ENCODE measurements at places on chromosomes 1 and 21.

GRCh38 chr1:91545506-91546300 lies 45.1 kb downstream of the CDC7 start:
- DNase-seq: no peak

- no peak for DNase-seq
Measured at GRCh38 chr1:64875101-64875500, 91.2 kb downstream of the JAK1 start.

GRCh38 chr1:156165083-156165482 lies 11.7 kb downstream of the SEMA4A start:
- DNase-seq: no peak

DNA sequence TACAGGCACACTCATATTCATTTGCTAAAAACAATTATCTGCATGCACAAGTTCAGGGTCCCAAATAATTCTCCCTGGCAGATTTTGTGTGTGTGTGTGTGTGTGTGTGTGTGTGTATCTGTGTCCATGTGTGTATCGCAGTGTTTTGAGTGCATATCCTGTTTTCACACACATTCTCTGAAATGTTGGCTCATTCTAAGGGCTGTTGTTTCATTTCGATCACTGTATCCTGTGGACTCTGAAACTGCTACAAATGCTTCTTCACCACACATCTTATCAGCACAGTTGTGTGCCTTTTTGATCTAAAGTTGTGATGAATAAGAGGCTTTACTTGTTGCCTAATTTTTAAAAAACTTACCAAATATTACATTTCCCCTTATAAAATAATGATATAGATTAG lies 34.6 kb downstream of the NR5A2 start:
- DNase-seq: no peak

GRCh38 chr1:9101510-9102146 lies 27.3 kb downstream of the GPR157 start:
- peak; percentile 59 for DNase-seq

All from NCI-H1092 (cell line).